Vagina (tissue), 2 donors: ENCODE measurements at places on chromosomes 11 and 22. TPM values are rescaled to one million over a fixed set of nuclear protein-coding genes. Genes with fewer than 3 reads are reported as not detected.

DNA sequence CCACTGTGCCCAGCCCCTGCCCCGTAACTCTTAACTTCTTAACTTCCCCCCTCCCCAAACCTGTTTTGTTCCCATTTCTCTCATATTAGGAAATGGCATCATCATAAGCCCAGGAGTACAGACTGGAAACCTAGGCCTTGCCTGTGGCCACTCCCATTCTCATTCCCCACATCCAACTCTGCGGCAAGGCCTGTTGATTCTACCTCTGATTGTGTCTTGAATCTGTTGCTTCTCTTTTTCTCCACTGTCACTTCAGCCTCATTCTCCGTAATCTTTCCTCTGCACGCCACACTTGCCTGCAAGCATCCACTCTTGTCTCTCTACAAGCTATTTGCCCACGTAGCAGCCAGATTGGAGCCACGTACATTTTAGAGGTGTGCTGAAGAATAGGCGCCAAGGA lies 25.2 kb downstream of the SGSM3 start:
- no peak for DNase-seq
- H3K27me3 ChIP-seq, result no peaks in the 10 kb centered on the region
- H3K4me1 ChIP-seq, result peaks cover 13% of the 10 kb centered on the region
- no peak overlapping the region for H3K27ac ChIP-seq
- no peak overlapping the region for H3K4me3 ChIP-seq

Gene POTEH
- total RNA-seq, result not detected

GRCh38 chr11:64876835-64877341 lies 1.5 kb downstream of the EHD1 start:
- H3K4me1 ChIP-seq, result peaks cover 73% of the 10 kb centered on the region
- no peak for DNase-seq
- H3K36me3 ChIP-seq, result peaks cover 17% of the 10 kb centered on the region
- H3K27me3 ChIP-seq, result no peaks in the 10 kb centered on the region

- no peaks in the 10 kb centered on the region for H3K36me3 ChIP-seq
- H3K4me1 ChIP-seq, result no peaks in the 10 kb centered on the region
- DNase-seq, result peak; percentile 5
- H3K4me3 ChIP-seq, result no peak overlapping the region
These were observed 52.2 kb upstream of the HMGXB4 start for GRCh38 chr22:35204807-35205775.

DNA sequence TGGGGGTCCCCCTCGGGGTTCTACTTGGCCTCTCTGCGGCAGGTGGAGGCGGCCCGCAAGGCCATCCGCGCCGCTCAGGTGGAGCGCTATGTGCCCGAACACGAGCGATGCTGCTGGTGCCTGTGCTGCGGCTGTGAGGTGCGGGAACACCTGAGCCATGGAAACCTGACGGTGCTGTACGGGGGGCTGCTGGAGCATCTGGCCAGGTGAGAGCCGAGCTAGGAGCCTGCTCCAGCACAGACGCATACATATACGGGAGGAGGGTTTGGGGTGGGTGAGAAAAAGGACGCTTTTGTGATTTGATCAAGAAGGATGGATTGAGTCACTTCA lies 415 bp downstream of the CENATAC start:
- no peaks in the 10 kb centered on the region for H3K27me3 ChIP-seq
- peak overlapping the region; percentile 65 for H3K27ac ChIP-seq
- peaks cover 34% of the 10 kb centered on the region for H3K4me1 ChIP-seq
- DNase-seq, result no peak
- H3K36me3 ChIP-seq, result no peaks in the 10 kb centered on the region
